Stimulated activated CD8-positive, alpha-beta memory T cell treated with anti-CD3 and anti-CD28 coated beads, Interleukin-15, amount 100 ng/mL, for 1 hour (primary cell): ENCODE measurements at places on chromosomes 5 and 9.

DNA sequence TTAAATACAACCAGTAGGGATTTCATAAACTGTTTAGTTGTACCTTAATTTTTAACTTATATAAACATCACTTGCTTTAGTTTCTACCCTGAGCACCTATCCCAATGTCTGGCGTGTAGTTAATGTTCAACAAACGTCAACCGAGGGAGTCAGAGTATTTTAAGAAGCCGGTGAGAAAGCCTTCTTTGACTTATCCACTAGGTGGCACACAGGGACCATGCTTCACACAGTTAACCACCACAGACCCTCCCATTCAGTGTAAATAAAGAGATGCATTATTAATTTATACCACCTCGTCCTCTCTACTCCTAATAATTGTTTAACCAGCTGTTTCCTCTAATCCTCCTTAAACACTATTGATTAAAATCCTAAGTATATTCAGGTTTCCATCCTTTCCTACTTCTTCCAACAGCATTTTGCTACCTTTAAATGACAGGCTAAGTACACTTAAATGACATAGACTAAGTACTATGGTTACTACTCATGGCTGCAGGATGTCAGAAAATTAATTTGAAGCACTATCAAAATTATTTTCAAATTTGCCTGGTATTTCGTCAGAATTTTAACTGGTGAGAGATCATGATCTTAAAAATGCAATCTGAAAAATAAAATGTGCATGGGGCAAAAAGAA lies 2.3 kb downstream of the HAPLN1 start:
- no peak for DNase-seq

DNA sequence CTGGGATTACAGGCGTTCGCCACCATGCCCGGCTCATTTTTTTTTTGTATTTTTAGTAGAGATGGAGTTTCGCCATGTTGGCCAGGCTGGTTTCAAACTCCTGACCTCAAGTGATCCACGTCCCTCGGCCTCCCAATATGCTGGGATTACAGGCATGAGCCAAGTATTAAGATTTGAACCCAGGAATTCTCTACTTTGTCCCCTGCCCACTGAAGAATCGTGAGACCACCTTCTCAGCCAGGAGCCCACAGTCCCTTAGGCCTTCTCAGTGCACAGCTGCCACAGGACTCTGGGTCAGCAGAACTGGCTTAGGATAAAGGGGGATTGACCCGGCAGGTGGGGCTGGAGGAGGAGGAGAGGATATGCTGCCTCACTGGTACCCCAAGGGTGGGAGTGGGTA lies 13.4 kb downstream of the OLFML2A start:
- DNase-seq = no peak

- no peak for DNase-seq
These were observed 159.0 kb downstream of the NR2F1-AS1 start for GRCh38 chr5:93421987-93422401.

GRCh38 chr5:133530270-133530669 lies 82.1 kb downstream of the FSTL4 start:
- DNase-seq = no peak

GRCh38 chr5:56207537-56207936 lies 25.6 kb downstream of the ANKRD55 start:
- no peak for DNase-seq

- no peak for DNase-seq
These were observed 995.8 kb upstream of the WWC1 start for GRCh38 chr5:167295681-167296005.

- DNase-seq = no peak
These were observed 399.3 kb upstream of the CDH9 start for GRCh38 chr5:27437594-27438200.

- DNase-seq = no peak
These were observed 64.2 kb upstream of the STK32A start for GRCh38 chr5:147170603-147171002.
